ENCODE measurements at places on chromosomes 11 and 22.

DNA sequence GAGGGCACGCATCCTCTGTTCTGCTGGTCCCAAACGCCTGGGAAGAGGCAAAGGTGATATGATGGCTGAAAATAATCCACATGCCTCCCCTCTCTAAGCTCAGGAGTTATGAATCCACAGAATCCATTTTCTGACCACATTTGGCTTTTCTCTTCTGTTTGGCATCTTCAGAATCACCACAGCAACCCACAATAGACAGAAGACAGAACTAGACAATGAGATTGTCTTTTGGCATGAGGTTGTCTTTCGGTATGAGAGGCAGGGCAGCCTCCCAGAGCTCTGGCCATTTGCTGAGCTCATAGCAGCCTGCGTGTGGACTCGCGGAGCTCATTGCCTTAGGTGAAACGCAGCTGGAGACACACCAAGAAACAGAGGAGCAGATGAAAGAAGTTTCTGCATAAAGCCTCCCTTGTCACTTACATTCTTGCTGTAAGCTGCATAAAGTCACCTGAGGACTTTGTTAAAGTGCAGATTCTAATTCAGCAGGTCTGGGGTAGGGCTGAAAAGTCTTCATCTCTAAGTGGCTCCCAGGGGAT is 868.0 kb downstream of the NTM start:
- DNase-seq: no peak

GRCh38 chr22:40113696-40114095 is 64.0 kb upstream of the TNRC6B start:
- no peak for DNase-seq

- DNase-seq: no peak
Observed at GRCh38 chr11:106601684-106602297, 416.5 kb downstream of the GUCY1A2 start.

- no peak for DNase-seq
Observed at GRCh38 chr22:24037851-24038765, 27.0 kb downstream of the CABIN1 start.

GRCh38 chr11:132540581-132540980 is 991.7 kb downstream of the OPCML start:
- DNase-seq: no peak

Data from activated T-cell treated with anti-CD3 and anti-CD28 coated beads, Interleukin-2, amount 50 U/mL, for 72 hours (primary cell).